Myometrial cell (primary cell): ENCODE measurements at places on chromosomes 4 and X. TPM values are rescaled to one million over a fixed set of nuclear protein-coding genes. Genes with fewer than 3 reads are reported as not detected.

Gene ALB
- total RNA-seq = not detected in 2 replicates

Gene CYBB
- not detected in 2 replicates for total RNA-seq

Gene RPS6KA6
- total RNA-seq = 7.6 and 8.6 TPM in 2 replicates

Gene NRK
- 1.2 TPM in 2 replicates for total RNA-seq

Gene GSX2
- total RNA-seq = not detected in 2 replicates

Gene SRPX2
- 61.3 and 65.2 TPM in 2 replicates for total RNA-seq

Gene UGT8
- total RNA-seq = not detected in 2 replicates

Gene PPP1R2C
- total RNA-seq = not detected in 2 replicates

Gene SUPT20HL2
- total RNA-seq = not detected in 2 replicates

Gene TMEM156
- 1.4 and 2.0 TPM in 2 replicates for total RNA-seq

Gene CSN1S1
- not detected in 2 replicates for total RNA-seq

Gene UCP1
- not detected in 2 replicates for total RNA-seq

Gene CLIC2
- under 0.01 TPM in 1 of 2 replicates, not detected in the other for total RNA-seq

Gene ARHGAP36
- not detected in 2 replicates for total RNA-seq

Gene SEPTIN11
- 135 and 168 TPM in 2 replicates for total RNA-seq

Gene NHS
- total RNA-seq = 0.53 and 0.58 TPM in 2 replicates

Gene MAGEH1
- total RNA-seq = 44.3 and 45.3 TPM in 2 replicates

Gene CT45A3
- not detected in 2 replicates for total RNA-seq

Gene CT55
- total RNA-seq = not detected in 2 replicates

Gene USP17L18
- total RNA-seq = not detected in 2 replicates

Gene SPATA18
- 9.4 and 12.7 TPM in 2 replicates for total RNA-seq

Gene MAGEE1
- 0.53 and 0.86 TPM in 2 replicates for total RNA-seq

Gene CFAP99
- not detected in 2 replicates for total RNA-seq

Gene NPNT
- not detected in 2 replicates for total RNA-seq

Gene PCDH11X
- total RNA-seq = not detected in 2 replicates

Gene ARMCX5
- 12.4 and 19.0 TPM in 2 replicates for total RNA-seq

Gene CXCL11
- total RNA-seq = not detected in 2 replicates

Gene GYPB
- total RNA-seq = not detected in 2 replicates

Gene LNX1
- total RNA-seq = 0.29 TPM in 1 of 2 replicates, not detected in the other

Gene PAGE2B
- total RNA-seq = not detected in 2 replicates

Gene IL3RA
- not detected in 2 replicates for total RNA-seq

Gene KANTR
- total RNA-seq = 3.2 and 3.5 TPM in 2 replicates

Gene CDK16
- 109 and 136 TPM in 2 replicates for total RNA-seq

Gene TBC1D25
- total RNA-seq = 8.7 and 10.7 TPM in 2 replicates

Gene FTSJ1
- total RNA-seq = 119 and 132 TPM in 2 replicates

Gene ZNF630
- total RNA-seq = 1.4 and 4.8 TPM in 2 replicates

Gene UGT2B17
- not detected in 2 replicates for total RNA-seq

Gene BMP2K
- total RNA-seq = 17.5 and 17.9 TPM in 2 replicates

Gene FABP2
- total RNA-seq = not detected in 2 replicates

Gene SPIN2B
- total RNA-seq = 2.6 and 7.6 TPM in 2 replicates

Gene SCML2
- 0.29 and 0.71 TPM in 2 replicates for total RNA-seq

Gene FOXR2
- not detected in 2 replicates for total RNA-seq

Gene PDGFRA
- 63.1 and 101 TPM in 2 replicates for total RNA-seq

Gene MMGT1
- 20.2 and 20.5 TPM in 2 replicates for total RNA-seq

Gene RNF175
- not detected in 2 replicates for total RNA-seq

Gene FGD1
- 11.2 and 12.9 TPM in 2 replicates for total RNA-seq

Gene NAP1L2
- 3.5 and 6.3 TPM in 2 replicates for total RNA-seq

Gene LAMTOR3
- total RNA-seq = 13.8 and 30.0 TPM in 2 replicates

Gene ZNF157
- under 0.01 TPM in 1 of 2 replicates, not detected in the other for total RNA-seq
